ENCODE measurements at places on chromosomes 16 and 17.

GRCh38 chr17:39026980-39027451, 59.8 kb upstream of the FBXO47 start:
- DNase-seq: peak; percentile 69

- no peak for DNase-seq
Measured at GRCh38 chr17:67834634-67835033, 9.3 kb downstream of the BPTF start.

DNA sequence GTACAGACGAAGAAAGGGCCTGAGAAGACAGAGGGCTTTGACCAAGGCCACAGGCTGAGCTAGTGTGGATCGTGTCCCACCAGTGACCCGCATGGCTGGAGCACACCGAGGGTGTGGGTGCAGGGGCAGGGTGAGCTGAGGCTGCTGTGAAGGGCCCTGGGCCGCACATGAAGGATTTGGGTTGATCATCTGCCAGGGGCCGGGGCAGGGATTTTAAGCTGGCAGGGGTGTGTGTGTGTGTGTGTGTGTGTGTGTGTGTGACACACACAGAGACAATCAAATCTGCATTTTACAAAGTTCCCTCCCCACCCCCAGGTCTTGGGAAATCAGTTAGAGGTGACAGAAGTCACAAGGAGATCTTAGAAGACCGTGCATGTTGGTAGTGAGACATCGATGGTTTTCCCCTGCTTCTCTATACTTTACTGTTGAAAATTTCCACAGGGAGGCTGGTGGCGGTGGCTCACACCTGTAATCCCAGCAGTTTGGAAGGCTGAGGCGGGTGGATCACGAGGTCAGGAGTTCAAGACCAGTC, 65.2 kb downstream of the SRCIN1 start:
- no peak for DNase-seq

- DNase-seq: no peak
Measured at GRCh38 chr17:57234739-57235092, 21.6 kb upstream of the MSI2 start.

DNA sequence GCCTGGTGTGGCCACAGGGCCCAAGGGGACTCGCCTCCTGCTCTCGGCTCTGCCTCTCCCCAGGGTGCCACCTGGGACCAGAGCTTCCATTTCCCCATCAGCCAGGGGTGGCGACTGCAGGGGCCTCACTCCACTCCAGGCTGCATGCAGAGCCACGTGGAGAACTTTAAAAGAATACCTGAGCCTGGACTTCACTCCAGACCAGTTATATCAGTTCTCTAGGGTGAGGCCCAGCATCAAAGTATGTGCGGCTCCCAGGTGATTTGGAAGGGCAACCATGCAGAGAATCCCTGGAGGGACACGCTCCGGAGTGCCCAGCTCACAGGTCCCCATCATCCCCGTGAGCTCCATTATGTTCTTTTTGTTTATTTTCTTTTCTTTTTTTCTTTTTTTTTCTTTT, 39.8 kb downstream of the KIAA0513 start:
- no peak for DNase-seq

DNA sequence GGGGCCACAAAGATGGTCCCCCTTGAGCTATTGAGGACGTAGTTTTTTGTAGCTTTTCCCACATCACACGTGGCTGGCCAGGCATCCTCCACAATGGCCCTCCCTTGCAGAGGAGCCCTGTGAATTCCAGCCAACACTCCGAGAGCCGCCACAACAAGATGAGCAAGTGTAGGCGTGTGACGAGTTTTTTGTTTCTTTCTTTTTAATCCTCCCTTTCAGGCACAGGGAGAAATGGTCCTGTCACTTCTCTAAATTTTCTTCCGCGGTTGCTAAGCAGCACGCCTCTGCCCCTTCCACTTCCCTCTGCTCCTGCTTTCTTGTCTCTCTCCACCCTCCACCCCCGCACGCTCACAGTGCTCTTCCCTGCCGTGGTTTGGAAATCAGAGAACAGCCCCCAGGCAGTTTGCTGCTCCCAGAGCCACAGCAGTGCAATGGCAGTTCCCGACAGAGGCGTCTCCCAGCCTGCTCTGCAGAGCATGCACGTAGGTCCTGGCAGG, 68.0 kb upstream of the MRTFB start:
- peak; percentile 53 for DNase-seq
